Hematopoietic multipotent progenitor cell (in vitro differentiated cells): ENCODE measurements at places on chromosomes 2 and 18. TPM values are rescaled to one million over a fixed set of nuclear protein-coding genes. Genes with fewer than 3 reads are reported as not detected.

DNA sequence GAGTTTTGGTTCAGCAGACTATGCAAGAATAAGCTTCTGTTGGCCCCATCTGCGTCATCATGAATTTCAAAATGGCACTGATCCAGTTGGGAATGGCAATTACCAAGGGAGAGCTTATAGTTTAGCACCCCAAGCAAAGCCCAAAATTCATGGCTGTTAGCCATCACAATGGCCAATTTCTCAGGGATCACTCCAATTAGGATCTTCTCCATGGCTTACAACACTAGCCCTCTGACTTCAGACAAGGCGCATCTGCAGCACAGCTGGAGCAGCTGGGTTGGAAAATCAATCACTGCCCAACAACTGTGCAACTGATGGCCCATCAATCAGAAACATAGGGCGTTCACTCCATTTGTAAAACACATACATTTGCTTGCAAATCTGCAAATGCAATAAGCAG, 273.6 kb downstream of the SRBD1 start:
- DNase-seq = no peak

DNA sequence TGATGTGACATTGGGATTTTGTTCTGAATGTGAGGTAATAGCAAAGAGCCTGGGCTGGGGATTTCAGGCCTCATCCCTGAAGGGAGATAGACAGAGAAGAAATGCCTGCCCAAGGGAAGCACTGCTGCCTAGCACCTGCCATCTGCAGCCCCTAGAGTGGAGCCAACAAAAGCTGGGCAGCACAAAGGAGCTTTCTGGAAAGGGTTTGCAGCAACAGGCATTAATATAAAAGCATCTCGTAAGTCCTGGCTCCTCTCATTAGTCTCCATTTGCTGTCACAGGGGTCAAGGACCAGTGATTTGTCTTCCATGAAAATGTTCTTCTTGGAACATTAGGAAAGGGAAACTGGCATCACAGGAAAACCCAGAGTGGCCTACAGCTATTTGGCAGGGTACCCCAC, 157.2 kb upstream of the SLC14A2 start:
- DNase-seq = no peak

DNA sequence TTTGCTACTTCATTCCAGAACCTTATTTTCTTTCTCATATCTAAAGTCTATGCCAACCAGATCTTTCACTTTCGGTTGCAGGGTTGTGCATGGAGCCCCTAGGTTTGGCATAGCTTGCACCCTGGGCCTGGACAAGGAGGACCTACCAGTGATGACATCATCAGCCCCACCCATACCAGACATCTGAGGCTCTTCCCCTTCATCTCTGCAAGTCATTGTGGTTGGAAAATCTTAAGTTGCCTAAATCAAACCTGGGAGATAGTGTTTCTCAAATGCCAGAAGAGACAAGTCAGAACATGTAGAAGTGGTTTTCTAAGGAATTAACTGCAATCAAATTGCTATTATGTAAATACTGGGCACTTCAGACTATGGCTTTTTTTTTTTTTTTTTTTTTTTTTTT, 363.3 kb downstream of the ZNF516 start:
- DNase-seq = no peak

DNA sequence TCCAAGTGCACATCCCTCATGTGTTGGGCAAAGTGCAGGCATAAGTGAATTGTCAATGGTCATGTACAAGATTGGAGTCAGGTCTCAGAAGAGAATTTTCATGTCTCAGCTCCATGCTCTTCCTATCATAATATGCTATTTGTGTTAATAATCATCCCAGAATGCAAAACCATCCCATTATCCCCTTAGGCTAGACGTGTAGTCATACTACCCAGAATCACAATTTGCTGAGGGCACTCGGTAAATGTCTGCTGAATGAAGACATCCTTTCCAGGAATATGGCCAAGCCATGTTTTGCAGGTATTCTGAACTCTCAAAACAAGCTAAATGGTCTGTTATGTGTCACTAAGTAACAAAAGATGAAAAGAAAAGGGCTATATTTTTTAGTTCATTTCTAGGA, 263.8 kb downstream of the RAD51AP2 start:
- DNase-seq = no peak

GRCh38 chr2:4454907-4455306, 751.5 kb downstream of the DCDC2C start:
- no peak for DNase-seq

- no peak for DNase-seq
Measured at GRCh38 chr2:172560721-172561120, 4.8 kb downstream of the PDK1 start.

GRCh38 chr2:195659114-195659513, 2.1 kb downstream of the SLC39A10 start:
- DNase-seq = peak; percentile 39

GRCh38 chr2:54402350-54402749, 53.8 kb upstream of the SPTBN1 start:
- no peak for DNase-seq

DNA sequence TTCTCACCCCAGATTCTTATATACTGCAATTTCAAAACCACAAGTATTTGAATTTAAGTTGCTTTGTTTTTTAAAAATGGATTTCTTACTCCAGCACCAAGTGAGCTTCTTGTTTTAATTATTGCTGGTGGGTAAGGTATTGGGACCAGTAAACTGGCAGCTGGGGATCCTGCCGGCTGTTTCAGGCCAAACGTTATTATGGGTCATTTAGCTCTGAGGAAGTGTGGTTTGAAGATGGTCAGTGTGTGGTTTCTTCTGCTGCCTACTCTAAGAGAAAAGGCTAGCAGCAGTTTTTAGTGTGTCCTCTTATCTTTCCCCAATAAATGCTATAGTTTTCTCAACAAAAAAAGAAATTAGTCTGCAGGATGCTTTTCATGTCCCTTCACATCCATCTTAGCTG, 30.6 kb downstream of the CFAP221 start:
- DNase-seq = no peak

The SH3BP4 gene
- 29.9 TPM for total RNA-seq
